ENCODE measurements at places on chromosomes 6 and 20.

GRCh38 chr6:87815449-87815848, 113.4 kb upstream of the AKIRIN2 start:
- no peak for DNase-seq

DNA sequence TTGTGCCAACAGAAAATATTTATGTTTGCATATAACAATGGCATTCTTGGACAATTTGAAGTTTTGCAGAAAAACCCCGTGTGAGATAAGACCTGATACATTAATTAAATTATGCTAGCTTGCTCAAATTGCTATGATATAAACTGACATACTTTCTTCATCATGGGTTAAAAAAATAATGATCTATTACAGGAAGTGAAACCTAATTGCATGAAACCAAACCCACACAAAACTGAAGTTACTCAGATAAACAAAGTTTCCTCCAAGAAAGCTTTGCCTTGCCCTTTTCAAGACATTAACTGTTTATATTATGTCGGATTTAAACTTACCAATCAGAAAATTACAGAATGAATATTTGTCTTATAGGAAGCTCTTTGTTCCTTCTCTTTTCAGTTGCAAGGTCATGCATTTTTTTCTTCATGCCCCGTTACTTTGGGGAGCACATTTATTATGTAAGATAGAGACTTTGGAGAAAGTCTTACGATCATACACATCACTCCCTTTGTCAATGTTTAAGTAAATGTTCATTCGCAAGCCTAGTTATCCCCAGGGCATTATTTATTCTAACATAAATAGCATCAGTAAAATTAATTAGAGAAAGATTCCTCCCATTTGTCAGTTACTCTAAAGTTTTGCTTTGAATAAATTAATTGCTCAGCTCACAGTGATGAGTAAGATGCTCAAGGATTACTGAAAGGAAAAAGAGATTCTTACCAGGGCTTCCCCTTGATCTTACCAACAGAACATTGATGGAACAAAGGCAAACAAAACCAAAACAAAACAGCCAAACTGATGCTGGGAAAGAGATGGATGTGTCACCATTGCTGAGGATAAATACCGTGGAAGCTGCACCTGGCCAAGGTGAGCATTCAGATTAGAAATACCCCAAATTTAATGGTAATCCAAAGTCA, 14.8 kb upstream of the TMEM244 start:
- DNase-seq = no peak

GRCh38 chr6:13813621-13814175, 659 bp downstream of the MCUR1 start:
- peak; percentile 74 for DNase-seq

DNA sequence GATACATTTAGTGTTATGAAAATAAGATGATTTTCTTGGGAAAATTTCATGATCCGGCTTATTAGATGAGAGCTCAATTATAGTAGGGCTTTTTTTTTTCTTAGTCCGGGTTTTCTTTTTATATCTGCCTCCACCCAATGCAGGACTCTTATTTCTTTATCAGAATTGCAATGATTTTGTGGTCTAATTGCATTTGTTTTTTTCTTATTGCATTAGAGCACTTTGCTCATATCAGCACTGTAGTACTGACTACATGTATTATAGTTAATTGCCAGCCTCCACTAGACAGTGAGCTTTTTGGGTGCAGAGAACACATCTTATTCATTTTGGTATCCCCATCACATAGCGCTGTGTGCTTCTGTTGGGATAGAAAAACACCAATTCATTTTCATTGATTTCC, 50.0 kb downstream of the FBXO5 start:
- no peak for DNase-seq

DNA sequence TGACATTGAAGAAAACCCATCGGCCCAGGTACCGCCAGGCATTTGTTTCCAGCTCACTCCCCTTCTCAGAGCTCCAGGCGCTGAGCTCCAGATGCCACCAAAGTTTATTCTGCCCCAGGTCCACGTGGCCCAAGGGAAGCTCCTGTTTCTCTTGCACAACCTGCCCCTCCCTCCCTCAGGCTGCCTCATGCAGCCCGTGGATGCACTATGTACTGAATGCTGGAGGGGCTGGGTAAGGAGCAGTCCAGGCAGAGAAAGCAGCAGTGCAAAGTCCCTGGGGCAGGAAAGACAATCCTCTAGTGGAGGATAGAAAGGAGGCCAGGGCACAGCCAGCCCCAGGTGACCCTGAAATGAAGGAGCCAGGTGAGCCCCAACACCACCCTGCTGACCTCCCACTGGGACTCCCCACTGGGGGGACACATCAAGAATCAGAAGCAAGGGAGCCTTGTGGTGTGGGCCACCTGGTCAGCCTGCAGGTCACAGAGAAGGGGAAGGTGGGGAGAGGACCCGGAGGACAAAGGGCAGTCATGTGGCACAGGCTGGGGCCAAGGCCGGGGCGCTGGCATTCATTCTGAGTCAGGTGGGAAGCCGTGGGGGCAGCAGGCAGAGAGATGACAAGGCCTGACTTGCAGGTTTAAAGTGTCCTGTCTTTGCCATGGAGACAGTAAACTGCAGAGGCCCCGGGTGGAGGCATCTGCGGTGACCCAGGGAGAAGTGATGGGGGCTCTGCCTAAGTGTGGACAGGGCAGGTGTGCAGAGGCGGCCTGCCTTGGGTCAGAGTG, 230.1 kb downstream of the PREX1 start:
- no peak for DNase-seq

All from renal cortex interstitium (tissue), 15 donors.